ENCODE measurements at places on chromosomes 12 and 14.

DNA sequence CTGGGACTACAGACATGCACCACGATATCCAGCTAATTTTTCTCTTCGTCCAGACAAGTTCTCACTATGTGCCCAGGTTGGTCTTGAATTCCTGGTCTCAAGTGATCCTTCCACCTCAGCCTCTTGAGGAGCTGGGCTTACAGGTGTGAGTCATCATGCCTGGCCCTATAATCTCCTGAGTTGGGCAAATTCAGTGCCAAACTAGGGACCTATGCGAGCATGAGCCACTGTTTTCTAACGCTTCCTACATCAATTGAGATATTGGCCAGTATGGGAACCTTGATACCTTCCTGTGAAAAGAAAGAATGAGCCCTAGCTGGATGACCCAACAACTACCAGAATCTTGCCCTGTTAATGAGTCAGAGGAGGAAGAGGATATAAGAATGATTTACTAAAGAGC lies 585.2 kb downstream of the C12orf50 start:
- DNase-seq: no peak

DNA sequence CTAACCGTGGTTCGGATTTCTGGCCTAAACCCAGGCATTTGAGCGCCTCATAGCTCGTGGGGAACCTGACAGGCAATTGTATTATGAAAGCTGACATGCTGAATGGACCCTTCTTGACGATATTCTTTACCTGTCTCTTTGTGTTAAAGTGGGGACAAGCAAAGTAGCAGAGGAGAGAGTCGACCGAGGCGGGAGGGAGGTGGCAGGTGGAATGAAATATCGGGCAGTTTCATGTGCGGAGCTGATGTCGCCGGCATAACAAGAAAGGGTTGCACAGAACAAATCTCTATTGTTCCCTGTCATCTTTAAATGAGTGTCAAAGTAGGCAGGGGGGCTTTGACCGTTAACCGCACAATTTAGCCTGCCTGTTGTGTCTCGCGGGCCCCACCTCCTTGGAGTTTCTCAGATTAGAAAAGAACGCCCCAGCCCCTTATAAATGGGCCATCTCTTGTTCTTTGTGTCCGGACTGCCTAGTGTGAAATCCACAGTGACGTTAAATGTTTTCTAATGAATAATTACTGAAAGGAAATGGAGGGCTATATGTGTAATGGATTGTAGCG lies 11.5 kb downstream of the MYO1H start:
- DNase-seq: no peak

GRCh38 chr12:128644664-128645296 lies 179.0 kb downstream of the SLC15A4 start:
- DNase-seq: peak; percentile 30

DNA sequence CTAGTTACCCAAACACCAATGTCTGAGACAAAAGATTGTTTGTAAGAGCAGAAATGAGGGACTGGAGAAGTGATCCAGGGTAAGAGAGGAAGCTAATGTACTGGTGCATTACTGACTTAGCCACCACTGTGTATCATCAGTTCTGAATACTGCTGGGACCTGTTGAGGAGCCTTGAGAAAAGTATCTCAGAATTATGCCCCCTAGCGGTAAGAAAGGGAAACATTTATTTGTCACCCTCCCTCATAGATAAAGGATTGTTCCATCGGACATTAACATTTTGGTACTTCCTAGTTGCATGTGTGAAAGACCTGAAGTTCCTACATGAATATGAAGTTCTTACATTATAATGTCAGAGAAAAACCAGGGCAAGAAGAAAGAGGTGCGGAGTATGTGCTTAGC lies 612.5 kb downstream of the FSCB start:
- no peak for DNase-seq

DNA sequence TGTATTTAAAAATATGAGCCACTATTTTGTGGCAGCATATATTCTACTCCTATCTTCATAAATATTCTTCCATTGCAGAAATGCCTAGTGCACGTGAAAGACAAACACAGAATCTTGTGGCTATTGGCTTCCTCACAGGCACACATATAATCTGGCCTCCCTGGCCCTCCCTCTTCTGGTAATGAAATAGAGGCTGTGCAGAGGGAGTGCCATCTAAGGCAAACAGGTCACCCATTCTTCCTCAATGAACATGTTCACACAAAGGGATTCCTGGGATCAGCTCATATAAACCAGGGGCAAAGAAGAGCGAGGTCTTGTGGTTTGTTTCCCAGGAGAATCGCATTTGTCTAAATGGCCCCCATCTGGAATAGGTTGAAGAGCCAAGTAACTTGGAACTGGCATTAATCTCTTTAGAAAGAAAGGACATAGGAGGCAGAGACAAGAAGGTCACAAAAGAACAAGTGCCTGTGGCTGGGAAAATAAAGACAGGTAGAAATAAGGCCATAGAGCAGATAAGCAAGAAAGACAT lies 171.6 kb upstream of the PTPRQ start:
- DNase-seq: no peak

DNA sequence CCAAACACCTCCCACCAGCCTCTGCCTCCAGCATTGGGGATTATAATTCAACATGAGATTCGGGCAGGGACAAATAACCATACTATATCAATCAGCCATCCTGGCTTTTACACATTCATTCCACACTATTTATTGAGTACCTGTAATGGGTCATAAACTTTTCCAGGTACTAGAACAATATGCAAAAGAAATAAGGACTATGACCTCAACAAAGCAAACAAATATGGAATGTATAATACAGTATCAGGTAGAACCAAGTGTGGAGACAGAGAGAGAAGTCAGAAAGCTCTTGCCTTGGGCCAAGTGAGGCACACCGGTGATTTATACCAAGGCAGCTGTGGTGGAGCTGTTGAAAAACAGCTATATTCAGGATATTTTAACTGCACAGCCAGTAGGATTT lies 116.3 kb downstream of the TSPAN8 start:
- no peak for DNase-seq

DNA sequence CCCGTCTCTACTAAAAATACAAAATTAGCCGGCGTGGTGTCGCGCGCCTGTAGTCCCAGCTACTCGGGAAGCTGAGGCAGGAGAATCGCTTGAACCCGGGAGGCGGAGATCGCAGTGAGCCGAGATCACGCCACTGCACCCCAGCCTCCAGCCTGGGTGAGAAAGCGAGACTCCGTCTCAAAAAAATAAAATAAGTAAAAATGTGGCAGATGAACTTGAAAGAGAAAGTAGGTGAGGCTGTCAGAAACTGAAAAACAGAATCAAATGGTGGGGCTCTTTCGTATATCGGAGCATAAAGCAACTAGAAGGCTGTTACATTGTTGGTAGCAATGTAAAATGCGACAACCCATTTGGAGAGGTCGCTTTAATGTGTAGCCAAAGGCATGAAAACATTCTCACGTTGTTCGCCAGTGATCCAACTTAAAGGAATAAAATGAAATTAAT lies 767 bp upstream of the CCNT1 start:
- no peak for DNase-seq

GRCh38 chr14:54893151-54893760 lies 9.4 kb downstream of the GCH1 start:
- no peak for DNase-seq

GRCh38 chr12:102010265-102010994 lies 51.4 kb downstream of the WASHC3 start:
- peak; percentile 23 for DNase-seq

DNA sequence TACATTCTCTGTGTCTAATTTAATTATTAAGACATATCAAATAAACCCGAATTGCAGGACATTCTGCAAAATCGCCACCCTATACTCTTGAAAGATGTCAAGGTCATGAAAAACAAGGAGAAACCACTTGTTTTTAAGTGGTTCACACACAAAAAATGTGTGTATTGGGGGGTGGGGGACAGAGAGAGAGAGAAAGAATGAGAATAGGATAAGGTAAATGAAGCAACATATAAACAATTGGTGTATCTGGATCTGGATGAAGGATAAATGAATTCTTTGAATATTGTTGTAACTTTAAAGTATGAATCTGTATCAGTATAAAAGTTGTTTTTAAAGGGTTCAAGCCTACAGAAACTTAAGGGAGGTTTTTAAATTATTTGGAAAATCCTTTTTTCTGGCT lies 72.1 kb downstream of the ARID2 start:
- no peak for DNase-seq

DNA sequence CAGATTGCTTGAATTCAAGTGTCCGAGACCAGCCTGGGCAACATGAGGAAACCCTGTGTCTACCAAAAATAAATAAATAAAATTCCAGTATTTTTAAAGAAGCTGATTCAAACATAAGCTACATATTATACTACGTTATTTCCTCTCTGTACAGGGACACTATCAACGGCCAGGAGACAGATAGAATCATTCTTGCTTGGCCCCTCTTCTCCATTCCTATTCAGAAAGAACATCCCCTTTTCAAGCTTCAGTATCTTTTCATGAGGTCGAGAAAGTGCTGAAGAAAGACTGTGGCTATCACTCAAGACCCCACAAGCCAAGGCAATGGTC lies 314 bp upstream of the DHRS7 start:
- DNase-seq: no peak

- DNase-seq: no peak
Measured at GRCh38 chr12:25965682-25966081, 7.2 kb downstream of the RASSF8 start.

DNA sequence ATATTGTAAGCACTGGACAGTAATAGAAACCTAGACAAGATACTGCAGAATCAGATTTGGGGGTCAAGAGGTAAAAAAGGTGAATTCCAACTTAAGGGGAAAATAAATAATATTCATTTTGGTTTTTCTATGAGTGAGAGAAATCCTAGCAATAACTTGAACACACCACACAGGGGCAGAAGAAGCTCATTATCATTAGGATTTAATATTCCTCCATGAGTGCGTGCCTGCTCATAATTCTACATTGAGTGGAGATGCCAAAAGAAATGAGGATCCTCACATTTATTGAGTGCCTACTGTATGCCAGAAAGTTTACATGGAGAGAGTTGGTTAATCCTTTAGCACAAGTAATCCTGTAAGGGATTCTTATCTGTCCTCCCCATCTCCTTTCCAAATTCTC lies 40.5 kb upstream of the C14orf132 start:
- DNase-seq: no peak

- no peak for DNase-seq
Measured at GRCh38 chr12:84131076-84131475, 781.5 kb downstream of the SLC6A15 start.

DNA sequence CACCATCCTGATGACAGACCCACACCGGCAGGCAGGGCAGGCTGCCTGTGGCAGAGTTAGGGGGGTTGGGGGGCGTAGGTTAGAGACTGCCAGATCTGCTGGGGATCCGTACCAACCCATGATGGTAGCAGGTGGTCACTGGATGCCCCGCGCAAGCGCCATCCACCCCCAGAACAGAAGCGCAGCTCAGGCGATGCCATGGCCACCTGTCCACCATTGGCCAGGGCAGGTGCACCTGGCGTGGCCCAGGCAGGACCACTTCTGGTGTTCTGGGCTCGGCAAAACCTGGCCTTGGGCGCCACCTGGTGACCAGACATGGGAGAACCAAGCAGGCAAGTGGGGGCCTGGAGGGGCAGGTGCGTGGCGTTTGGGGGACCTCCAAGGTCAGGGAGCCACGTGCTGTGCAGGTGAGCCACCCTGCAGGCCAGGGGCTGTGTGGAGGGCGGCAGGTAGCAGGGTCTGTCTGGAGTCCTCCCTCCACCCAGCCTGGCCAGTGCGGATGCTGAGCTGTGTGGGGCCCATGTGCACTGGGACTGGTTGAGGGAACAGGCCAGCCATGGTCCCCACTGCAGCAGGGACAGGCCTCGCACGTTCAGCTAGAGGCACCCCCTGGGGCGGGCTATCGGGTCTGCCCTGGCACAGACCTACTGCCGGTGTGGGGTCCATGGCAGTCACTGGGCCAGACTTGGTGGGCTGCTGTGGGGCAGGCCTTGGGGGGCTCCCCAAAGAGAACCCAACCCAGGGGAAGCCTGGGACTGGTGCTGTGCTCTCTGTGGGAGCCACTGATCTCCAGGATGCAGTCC lies 15.6 kb downstream of the BAG5 start:
- DNase-seq: peak; percentile 76

GRCh38 chr12:102540815-102541385 lies 60.5 kb upstream of the IGF1 start:
- DNase-seq: no peak

DNA sequence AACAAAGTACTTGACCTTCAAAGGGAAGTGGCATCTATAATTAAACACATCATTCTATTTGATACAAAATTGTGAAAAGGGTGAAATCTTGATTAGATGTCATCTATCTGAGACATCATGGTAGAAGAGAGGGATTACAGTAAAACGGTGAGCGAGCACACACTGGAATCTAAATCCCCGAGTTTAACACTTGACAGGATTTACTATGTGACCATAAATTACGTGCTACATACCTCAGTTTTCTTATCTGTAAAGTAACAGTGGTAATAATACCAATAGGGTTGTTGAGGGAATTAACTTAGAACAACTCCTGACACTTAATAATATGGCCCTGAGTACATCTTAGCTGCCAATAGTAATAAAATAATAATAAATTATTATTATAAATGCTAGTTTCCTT lies 13.3 kb downstream of the USP44 start:
- no peak for DNase-seq

GRCh38 chr14:51784466-51784865 lies 75.9 kb upstream of the GNG2 start:
- DNase-seq: no peak

DNA sequence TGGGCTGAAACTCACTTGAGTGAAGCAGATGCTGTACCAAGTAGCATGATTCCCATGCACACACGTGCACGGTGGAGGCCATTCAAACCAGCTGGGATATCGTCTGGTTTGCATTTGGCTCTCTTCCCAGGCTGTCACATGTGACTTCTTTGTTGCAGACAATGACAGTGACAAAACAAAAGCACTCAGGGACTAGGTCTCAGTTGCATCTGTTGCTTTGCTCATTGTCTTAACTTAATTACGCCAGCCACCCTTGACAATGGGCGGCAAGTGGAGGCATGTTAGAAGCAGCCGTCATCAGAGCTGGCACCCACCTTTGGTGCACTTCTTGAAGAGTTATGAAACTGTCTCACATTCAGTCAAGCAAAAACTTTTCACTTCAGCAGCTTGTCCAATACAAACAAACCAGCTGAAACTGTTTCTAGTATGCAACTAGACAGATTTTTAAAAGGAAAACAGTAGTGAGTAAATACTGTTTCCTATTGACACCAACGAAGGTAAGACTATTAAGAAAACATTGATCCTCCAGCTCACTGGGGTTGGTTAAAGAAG lies 74.3 kb downstream of the IGF1 start:
- no peak for DNase-seq

- no peak for DNase-seq
Measured at GRCh38 chr14:56817396-56817921, 7.2 kb upstream of the OTX2 start.

DNA sequence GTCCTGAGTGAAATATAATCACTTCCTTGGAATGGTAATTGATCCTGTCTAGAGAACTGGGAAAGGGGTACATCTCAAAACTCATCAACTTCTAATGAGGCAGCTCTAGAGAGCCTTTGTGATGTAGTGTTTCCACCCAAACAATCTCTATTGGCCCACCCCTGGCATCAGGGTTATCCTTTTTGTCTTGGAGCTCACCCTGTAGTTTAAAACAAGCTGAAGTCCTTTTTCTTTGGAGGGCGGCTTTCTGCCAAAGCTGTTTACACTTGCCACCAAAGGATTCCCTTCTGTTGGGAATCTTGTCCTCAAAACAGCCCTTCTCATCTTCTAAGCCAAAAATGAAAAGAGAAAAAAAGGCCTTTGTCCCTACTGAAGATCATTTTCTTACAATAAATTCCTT lies 60.6 kb upstream of the GTF2A1 start:
- DNase-seq: no peak

All from activated B cell treated with CpG ODN at 0.5 μM for 24 hours (primary cell).